ENCODE measurements at places on chromosomes 7 and 10. TPM values are rescaled to one million over a fixed set of nuclear protein-coding genes. Genes with fewer than 3 reads are reported as not detected.
A peak's percentile ranks its signal among the peaks of the same experiment; 100 is the strongest.

The CPEB3 gene
- 2.5 TPM for total RNA-seq

The TMEM236 gene
- total RNA-seq: 0.05 TPM

The PIK3CG gene
- 38.7 TPM for total RNA-seq

DNA sequence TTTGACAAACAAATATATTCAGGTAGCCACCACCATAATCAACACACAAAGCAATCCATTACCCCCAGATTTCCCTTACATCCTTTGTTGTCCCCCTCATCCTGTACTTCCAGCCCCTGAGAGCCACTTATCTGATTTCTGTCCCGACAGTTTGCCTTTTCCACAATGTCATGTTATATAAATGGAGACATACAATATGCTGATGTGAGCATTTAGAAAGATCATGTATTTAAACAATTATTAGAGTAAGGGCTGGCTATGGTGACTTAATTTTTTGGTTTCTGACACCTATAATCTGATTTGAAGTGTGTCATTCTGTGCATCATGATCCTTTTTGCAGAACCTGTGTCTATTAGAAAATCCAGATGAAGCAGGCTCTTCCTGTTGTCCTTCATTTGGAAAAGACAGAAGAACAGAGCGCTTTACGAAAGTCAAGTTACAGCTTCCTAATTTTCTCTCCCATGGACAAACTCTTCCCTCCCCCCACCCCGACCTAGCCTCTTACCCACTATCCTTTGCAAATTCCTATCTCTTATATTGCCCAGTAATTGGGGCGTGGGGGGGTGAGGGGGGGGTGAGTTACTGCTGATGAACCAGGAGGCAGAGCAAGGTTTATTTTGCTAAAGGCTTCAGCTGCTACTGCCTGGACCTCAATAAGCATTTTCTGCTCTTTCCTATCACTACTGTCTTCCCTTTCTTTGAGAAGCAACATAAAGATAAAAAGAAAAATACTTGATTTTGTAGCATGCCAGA lies 252.4 kb upstream of the C7orf33 start:
- DNase-seq: no peak

GRCh38 chr10:60236869-60237524 lies 152.7 kb downstream of the ANK3 start:
- no peak for DNase-seq

DNA sequence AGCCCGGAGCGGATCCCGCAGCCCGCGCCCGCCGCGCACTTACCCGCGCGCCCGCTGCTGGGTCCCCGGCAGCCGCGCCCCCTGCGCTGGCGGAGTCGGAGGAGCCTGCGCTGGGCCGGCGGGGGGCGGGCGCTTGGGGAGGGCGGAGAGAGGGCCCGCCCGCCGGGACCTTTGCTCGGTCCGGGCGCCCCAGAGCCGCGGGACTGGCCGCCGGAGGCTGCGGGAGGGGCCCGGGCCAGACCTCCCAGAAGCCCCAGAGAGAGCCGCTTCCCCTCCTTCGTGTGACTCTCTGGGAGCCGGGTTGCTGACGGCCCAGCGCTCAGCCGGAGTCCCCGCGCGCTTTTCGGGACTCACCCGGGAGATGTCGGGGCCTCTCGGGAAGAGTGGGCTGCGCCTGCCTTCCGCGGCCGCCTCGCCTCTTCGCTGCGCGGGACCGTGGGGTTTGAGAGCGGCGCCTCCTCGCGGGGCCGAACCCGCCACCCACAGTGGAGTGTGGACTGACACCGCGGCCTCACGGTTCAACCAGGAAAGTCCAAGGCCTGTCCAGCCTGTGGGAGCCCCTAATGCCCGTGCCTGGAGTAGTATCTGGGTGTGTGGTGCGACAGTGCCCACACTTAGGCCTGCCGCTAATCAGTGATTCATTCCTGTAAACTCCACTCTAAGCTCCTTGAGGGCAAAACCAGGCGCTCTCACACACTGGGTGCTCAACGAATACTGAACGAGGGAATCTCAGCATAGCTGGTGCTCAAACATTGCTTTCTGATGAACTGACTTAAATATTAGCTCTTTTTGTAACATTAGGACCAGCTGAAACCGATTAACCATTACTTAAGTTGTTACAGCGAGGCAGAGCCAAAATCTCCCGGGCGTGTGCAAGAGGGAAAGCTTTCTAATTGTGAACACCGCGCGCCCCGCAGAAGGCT lies at the start of gene GSDME:
GSDME (minus strand) TSS at position 112 of the 923 bp plus-strand sequence. CDS start 7,690 bp downstream, outside the sequence.
- peak; percentile 21 for DNase-seq

DNA sequence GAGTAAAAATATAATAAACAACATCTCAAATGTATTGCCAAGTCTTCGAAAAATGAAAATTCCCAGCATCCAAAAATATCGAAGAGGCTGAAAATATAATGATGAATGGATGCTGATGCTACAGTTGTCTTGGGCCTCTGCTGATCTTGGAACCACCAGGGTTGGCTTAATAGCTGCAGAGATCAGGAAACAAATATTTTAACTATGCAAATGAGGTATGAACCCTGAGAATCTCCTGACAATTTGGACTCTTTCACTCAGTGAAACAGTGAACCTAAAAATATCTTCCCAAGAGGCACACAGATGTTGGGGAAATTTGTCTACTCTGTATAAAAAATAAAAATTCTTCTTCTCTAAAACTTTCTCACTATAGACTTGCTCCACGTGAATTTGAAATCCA lies 97.7 kb upstream of the EGFR start:
- DNase-seq: no peak

DNA sequence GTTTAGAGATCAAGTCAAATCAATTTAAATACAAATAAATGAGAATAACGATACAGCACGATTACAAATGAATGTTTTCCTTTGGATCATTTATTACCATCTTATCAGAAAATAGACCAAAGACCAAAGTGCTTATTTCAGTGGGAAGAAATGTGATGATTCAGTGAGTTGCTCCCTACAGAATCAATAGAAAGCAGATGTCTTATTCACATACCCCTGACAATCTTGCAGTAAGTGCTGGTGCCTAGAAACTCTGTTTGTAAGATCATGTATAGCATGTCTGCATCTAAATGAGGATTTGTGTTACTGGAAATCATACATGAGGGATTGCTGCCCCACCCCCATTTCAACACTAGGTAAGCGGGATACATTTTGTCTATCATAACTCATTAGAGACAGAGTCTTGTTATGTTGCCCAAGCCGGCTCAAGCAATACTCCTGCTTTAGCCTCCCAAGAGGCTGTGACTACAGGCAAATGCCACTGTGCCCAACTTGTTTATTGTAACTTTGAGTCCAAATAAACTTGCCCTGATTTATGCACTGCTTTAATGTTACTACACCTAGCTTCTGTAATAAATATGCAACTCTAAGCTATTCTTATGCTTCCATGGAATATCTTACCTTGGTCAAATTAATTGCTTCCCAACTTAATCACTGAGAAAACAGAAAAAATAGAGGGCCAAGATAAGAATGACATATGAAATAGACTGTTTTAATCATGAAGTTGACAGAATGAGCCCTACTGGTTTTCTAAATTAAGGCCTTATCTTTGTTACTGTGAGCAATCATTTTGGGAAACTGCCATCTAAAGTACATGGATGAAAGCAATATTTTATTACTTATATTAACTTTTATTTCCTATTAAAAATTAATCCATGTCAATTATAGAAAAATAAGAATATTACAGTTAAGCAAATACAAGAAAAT lies 82.5 kb downstream of the AHR start:
- no peak for DNase-seq

Data from activated T-helper 1 cell treated with anti-CD3 and anti-CD28 coated beads, Interleukin-12 subunit alpha, Interleukin-12 subunit beta, Interleukin-2, Interleukin-4 antibody, amounts not matched to agents 30 ng/mL and 10 ng/mL and 1 ng/mL, durations not matched to agents 14 hours and 24 hours and 36 hours (primary cell).